Activated CD4-positive, alpha-beta T cell treated with anti-CD3 and anti-CD28 coated beads, Interleukin-2, amount 50 U/mL, for 4 hours (primary cell): ENCODE measurements at places on chromosomes 12 and 14.

DNA sequence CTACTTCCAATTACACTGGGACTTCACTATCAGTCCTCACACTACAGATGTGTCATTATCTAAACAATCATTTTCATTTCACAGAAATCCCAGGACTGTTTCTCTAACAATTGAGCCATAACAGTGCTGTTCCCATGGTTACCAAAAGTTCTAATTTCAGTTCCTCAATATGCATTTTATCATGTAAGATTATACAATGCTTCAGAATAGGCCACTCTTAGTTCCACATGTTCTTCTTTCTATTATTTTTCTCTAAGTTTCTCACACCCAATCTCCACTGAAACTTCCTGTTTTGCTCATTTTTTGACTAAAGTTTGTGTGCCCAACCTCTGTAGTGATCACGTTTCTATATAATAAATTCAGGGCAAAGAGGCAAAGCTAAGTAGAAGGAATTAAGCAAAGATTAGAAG lies 185.8 kb downstream of the DUSP6 start:
- DNase-seq: no peak

DNA sequence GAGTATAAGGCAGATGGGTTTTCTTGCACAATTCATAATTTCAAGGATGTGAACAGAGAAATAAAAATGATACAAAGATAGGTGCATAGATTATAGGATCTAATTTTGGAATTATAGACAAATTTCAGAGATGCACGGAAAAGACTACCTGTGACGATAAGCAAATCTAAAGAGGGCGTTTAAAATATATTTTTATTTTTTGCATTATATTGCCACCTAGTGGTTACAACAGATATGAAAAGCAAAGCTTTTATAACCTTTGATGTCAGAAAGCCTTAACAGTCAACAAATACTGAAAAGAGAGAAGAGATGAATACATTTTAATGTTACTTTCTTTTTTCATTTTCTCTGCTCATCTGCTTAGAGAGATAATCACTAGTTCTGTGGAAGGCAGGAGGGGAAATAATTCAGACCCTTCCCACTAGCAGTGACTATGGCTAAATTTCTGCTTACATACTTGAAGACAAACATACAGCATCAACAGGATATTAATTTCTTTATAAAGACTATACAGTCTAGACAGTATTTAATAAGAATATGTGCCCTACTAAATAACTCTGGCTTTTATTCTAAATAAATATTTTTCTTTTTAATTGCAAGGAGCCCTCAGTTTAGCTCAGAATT lies 46.3 kb downstream of the NTS start:
- no peak for DNase-seq

GRCh38 chr12:10386857-10387256 lies 3.0 kb downstream of the KLRK1 start:
- no peak for DNase-seq

GRCh38 chr12:71626768-71627167 lies 36.9 kb downstream of the ZFC3H1 start:
- DNase-seq: no peak

GRCh38 chr12:94304566-94305061 lies 155.1 kb downstream of the CEP83 start:
- no peak for DNase-seq

GRCh38 chr12:4423528-4424195 lies 22.0 kb downstream of the FGF6 start:
- no peak for DNase-seq

DNA sequence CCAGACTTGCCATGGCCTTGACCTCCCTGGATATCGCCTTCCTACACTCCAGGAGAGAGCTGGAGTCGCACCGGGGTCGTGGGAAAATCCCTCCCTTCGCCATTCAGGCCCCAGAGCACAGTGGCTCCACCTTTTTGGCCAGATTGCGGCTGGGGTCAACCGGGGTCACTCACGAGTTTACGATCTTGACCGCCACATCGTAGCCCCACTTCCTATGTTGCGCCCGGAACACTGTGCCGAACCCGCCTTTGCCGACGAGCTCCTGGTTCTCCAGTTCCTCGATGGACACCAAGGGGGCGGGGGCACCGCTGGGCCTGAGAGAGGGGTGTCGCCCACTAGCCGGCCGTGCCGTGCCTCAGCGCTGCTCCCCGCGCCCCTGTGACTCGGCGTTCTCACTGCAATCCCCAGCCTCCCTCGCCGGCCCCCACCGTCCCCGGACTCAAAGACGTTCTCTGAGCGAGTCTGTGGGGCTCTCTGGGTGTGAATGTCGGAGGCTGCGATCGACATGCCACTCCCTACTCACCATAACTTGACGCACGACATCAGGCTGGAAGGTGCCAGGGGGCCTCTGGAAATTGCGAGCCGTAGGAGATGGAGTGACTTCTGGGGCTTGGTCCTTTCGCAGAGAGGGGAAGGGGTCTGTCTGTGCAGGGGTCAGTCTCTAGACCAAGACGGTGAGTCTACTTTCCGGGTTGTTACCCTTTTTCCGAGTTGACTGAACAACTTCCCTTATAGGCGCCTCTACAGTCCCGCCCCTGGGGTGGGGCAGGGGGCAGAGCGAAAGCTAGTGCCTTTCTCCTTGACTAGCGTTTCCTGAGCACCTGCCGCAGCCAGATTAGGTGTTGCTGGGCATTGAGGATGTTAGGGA lies at the start of gene RIPK3:
Gene RIPK3, minus strand, starts transcription at position 708 of the 868 bp plus-strand sequence. Its CDS starts 165 bp downstream, at position 543.
- peak; percentile 68 for DNase-seq

GRCh38 chr12:14883686-14884085 lies 2.0 kb downstream of the MGP start:
- DNase-seq: no peak

DNA sequence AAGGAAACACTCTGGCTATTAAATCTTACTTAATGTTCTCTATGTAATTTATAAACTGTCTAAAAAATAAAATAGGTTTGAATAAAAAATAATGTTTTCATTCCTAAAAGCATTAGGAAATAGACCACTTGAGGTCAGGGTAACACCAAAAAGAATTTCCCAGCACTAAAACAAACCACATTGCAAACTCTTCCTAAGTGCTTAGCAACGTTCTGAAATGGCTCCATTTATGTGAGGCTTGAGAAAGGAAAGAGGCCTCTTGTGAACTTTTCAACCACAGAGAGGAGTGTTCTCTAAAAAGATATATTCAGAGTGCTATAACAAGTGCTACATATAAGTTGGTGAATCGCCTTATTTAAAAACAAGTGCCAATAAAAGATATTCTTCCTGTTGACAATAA lies 42.7 kb downstream of the ALX1 start:
- DNase-seq: no peak

GRCh38 chr14:90358359-90358758 lies 26.6 kb upstream of the NRDE2 start:
- no peak for DNase-seq

DNA sequence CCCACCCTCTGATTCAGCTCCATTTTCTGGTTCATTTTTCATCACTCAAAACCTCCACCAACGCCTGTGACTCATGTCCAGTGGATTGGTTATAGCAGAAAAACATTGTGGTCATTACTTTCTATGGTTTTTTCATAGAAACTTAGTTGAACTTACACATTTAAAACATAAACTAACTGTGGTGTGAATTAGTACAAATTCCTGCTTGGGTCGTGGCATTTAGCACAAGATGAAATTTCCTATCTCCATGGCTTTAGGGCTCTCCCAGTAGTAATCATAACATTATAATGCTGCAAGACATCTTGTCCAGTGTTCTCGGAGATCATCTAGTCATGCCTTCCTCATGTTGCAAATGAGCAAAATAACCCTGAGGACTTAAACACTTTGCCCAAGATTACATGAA lies 7.1 kb downstream of the RNASE7 start:
- DNase-seq: no peak

DNA sequence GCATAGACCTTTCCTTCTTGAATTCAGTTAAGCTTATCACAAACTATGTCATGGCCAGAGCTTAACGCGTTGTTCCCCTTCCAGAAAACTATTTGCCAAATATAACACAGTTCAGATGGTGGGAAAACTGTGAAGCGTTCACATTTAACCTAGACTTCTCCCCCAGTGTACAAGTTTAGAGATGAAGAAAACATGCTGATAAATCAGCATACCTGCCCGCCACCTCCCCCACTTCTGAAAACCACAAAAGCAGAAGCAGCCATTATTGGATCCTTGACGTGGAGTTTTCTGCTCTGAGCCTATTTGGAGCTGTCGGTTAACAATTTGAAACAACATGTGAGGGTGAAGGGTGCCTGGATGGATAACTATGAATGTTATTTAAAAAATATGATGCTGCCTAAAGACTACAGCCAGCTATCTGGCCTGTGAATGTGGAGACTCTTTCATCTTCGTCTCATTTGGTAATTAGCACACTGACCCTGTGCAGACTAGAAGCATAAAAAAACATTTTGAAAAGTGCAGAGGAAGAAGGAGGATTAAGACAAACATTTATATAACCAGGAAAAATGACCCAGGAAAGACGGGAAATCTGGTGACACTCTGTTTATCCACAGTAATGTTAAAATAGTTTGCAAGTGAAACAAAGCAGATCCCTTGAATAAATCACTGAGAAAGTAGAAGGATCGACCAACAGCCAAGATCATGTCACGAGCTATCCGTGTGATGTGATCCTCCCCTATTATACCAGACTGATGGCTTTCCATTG lies 408.2 kb downstream of the AEBP2 start:
- no peak for DNase-seq

DNA sequence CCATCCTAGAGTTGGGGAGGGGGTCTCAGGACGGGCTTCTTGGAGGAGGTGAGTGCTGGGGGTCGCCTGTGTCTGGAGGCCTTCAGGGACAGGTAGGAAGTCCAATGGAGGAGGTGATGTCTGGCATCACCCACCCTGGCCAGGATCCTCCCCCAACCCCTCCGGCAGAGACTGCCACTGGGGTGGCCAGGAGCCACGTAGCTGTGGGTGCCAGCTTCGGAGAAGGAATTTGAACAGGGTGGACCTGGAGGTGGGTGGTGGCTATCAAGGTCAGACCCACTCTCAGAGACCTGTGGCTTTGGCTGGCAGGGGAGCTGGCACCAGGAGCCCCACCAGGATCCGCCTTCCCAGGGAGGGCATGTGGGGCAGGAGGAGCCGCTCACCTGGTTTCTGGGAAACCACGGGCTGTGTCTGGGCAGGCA lies 9.1 kb downstream of the CEP170B start:
- DNase-seq: no peak

GRCh38 chr12:11969437-11970154 lies 101.1 kb upstream of the BCL2L14 start:
- no peak for DNase-seq

DNA sequence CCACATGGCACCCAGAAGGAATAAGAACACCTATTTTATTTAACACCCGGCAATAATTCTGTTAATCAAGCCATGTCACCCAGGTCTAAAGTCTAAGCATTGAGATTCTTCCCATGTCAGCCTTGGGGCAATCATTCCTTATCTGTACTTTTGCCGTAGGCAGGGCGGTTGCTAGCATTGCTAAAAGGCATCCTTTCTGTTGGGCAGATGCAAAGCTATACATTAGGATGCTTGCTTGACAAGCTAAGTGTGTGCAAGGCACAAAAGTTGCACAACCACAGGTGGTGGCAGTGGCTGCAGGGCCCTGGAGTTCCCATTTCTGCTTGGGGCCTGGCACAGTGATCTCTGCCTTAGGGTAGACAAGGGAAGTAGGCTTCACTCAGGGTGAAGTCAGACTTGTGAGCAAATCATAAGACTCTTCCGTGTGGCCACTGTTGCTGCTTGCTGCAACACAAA lies 12.5 kb upstream of the GALNT6 start:
- no peak for DNase-seq

DNA sequence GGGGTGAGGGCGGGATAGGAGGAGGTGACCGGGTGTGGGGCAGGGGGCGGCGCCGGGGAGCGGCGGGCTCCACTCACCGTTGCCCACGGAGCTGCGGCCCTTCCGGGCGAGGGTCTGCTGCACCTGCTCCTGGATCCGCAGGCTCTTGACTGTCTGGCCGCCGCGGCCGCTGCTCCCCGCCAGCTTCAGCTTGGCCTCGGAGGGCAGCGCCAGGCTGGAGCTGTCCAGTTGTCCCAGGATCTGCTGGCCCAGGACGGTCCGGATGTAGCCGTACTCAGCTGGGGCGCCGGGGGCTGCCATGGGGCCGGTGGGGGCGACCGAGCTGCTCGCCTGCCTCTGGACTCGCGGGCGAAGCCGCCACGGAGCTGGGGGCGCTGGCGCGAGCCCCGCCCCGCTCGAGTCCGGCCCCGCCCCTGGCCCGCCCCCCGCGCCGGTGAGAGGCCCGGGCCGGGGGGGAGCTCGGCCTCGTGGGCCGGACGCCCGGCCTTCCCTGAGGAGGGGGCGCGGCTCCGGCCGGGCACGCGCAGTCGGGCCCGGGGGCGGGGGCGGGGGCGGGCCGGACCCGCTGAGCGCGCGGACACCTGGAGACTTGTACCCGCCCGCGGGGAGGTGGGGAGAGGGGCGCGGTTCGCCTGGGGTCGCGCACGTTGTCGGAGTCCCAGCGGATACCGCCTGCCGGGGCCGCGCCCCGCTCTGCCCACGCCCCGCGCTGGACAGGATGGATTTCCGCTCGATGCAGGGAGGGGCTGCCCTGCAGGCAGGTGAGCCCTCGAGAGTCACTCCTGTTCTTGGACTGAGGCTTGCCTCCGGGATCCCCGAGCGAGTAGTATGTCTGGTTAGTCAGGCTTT lies at the start of gene PKP2:
Gene PKP2, minus strand, starts transcription at position 346 of the 849 bp plus-strand sequence. Its CDS starts 46 bp downstream, at position 300.
- DNase-seq: no peak

DNA sequence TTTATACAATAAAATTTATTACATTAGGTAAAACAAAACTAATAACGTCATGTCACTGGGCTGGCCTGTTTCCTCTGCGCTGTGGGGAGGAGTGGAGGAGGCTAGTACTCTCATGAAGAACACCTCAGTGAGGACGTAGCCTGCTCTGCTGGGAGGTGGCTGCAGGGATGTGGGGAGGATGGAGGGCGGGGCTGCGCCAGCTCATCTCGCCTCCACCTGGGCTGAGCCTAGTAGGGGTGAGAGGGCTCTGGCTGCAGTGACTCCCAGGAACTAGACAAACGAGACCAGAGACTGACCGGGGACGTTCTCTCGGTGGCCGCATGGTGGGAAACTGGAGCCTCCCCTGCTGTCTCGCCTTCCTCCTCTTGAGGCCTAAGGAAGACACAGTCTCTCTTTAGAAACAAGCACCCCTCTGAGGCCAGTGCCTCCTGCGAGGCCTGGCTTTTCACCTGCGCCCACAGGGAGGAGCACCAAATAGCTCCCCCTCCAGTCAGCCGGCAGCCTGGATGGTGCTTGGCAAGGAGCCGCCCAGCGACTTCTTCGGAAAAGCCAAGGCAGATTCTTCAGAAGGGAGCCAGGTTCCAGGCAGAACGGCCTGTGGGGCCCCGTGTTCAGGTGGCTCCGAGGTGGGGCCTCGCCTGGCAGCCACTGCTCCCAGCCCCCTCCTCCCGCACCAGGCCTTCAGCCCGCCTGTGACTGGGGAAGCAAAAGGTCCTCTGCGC lies 62.4 kb downstream of the PLEKHG3 start:
- DNase-seq: no peak

GRCh38 chr12:32120419-32120818 lies 13.8 kb downstream of the BICD1 start:
- no peak for DNase-seq

DNA sequence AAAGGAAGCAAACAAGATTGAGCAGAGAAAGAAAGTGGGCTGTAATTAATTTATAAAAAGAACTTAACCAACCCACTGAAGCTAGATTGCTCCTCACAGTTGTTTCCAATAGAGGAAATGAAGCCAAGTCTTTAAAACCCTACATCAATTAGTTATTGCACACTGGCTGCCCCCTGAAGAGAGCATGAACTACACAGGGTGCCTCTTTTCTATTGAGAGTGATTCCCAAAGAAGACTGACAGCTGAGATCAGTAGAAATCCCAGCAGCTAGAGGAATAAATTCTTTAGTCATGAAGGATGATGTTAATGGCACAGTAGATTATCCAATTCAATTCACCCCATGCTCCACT lies 8.6 kb upstream of the USP15 start:
- DNase-seq: no peak
